ENCODE measurements at places on chromosomes 6 and 20. TPM values are rescaled to one million over a fixed set of nuclear protein-coding genes. Genes with fewer than 3 reads are reported as not detected.
A peak's percentile ranks its signal among the peaks of the same experiment; 100 is the strongest.

BNIP5 gene
- not detected for total RNA-seq

DEFB124 gene
- total RNA-seq: not detected

GABRR1 gene
- total RNA-seq: not detected

NKAIN4 gene
- 183 TPM for total RNA-seq

RUNX2 gene
- total RNA-seq: not detected

SLC22A2 gene
- total RNA-seq: not detected

SUMO4 gene
- 1.3 TPM for total RNA-seq

DNA sequence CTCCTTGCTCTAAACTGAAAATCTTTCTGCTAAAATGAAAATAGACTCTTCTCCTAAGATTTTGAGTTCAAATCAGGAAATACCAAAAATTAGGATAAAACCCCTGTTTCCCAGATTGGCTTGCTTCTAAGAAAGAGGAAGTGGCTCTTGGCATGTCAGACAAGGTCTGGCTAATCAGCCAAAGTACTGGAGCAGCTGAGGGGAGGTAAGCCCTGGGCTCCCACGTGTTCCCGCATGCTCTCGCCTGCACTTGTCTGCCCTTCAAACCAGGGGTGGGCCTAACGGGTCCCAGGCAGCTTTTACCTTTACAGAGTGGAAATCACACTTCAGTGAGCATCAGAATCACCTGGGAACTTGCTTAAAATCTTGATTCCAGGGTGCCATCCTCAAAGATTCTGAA lies 43.2 kb upstream of the GABRR1 start:
- no peak for DNase-seq

GRCh38 chr20:20237093-20237959 lies 130.6 kb upstream of the INSM1 start:
- peak; percentile 60 for DNase-seq

DNA sequence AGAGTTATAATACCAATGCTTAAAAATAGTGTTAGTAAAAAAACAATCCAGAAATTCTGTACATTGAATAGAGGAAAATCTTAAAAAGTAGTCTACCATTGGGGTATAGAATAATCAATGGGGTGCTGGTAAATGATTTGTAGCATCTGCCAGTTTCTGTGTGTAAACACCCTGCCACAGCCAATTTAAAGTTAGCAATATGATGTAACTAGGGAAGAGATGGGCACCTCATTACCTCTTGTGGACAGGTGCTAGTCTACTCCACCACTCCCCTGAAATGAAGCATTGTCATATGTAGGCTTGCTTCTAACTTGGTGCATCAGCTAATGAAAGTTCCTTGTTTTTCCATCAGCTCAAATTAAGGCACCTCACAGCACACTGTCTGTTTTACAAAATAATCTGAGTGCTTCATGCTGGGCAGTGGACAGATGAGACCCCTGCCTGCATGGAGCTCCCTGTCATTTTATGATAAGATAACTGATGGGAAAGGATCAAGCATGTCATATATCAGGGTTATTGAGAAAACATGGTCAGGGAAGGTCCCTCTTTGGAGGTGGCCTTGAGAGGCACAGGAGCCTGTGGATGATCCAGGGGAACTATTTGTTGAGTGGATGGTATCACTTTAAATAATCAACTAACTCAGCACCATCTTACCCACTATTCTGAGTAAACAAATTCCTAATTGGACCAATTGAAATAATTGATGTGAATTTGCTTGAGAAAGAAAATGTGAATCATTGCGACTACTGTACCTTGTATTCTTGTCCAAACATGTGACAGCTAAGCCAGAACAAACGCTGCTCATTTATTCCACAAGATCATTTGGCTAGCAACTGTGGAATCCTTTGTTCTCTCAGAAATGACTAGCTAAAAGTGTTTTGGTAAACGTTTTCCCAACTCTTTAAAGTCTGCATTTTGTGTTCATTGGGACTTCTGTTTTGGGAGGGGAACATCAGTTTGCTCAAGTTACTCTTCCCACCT lies 45.9 kb upstream of the CSE1L start:
- no peak for DNase-seq

- no peak for DNase-seq
These were observed 69.9 kb upstream of the POU3F2 start for GRCh38 chr6:98764373-98764911.
